EL (cell line): ENCODE measurements at places on chromosomes 3 and 15.
A peak's percentile ranks its signal among the peaks of the same experiment; 100 is the strongest.

- no peak for DNase-seq
Observed at GRCh38 chr15:52309154-52309548, 13.5 kb upstream of the MYO5C start.

DNA sequence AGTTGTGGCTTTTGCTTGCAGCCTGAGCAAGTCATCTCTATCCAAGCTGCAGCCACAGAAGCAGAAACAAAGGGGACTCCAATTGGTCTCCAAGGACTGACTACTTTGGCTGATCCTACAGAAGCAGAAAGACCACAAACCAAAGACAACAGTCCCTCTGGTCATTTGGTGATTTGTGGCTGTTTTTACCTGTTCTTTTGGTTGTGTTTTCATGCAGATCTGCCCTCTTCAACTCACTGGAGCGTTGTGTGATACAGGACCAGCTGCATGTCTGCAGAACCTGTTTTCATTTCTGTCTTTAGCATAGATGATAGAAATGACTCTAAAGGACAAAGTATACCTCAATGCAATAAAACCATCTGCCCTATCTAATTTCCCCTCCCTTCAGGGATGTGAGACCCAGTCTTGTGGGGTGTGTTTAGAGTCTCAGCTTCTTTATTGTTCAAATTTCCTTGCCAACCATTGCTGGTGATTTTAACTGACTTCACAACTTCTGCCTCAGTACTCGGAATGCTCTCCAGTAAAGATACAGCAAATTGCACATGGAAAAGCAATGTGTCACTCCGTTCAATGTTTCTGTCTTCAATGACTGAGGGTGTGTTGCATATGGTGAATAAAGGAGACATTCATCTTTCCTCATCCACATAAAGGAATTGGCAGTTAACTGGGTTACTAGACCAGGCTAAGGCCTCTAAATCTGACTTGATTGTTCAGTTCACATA lies 48.9 kb upstream of the SLC7A14 start:
- DNase-seq = no peak

DNA sequence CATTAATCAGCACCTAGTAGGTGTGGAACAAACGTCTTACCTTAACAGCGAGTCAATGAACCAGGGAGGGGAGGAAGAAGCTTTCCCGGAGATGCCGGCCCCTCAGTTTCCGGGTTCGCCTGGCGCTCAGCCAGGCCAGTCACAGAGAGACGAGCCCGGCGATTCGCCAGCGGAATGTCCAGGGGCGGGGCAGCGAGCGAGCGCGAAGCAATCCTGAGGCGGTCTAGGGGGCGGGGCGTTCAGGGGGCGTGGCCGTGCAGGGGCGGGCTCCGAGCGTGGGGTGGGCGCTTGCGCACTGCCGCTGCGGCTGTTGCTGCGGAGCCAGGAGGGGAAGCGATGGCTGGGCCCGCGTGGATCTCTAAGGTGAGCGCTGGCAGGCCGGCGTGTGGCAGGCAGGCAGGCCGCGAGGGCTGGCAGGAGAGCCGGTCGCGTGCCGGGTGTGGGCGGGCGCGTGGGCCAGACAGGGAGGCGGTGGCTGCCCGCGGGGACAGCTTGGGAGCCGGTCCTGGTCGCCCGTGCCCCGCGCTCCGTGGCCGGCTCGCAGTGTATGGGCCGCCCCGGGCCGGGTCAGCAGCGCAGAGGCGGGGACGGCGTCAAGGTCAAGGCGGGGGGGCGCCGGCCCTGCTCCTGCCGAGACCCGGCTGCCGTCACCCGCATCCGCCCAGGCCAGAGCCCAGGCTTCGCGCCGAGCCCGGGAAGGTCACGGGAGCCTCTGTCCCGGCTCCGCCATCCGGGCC lies at the start of gene IDH3A:
Gene IDH3A, plus strand, starts transcription at position 295 of the 737 bp plus-strand sequence. Its CDS starts 42 bp downstream, at position 337.
- DNase-seq = peak; percentile 96

GRCh38 chr3:46830801-46831200 lies 32.4 kb downstream of the MYL3 start:
- DNase-seq = no peak

DNA sequence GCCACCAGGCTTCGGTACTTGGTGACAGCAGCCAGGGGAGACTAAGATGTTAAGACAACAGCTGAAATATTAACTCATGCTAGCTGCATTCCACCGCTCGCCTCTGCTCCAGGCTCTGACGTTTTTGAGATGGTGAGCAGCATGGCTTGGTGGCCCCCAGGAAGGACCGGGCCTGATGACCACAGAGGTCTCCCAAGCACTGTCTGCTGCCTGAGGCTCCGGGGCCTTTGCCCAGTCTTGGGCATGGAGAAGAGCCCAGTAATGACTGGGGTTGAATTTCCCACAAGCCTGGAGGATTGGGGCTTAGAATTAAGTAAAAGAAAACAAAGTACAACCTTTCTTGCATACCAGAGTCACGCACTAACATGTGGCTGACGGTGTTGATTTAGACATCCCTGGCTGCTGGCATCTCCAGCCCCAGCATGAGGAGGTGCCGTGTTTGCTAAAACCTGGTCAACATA lies 243.6 kb upstream of the LYSMD4 start:
- DNase-seq = peak; percentile 36

DNA sequence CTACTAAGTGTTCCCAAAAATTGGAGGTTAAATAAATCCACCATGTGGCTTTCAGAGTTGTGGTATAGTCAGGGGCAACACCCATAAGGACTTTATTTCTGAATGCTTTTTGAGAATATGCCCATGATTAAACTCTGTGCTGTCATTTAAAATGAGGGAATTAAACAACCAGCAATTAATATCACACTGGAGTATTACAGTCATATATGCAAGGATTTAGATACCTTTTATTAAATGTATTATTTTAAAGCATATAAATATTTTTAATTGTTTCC lies 227.6 kb downstream of the ZPLD1 start:
- no peak for DNase-seq

GRCh38 chr3:164208048-164208447 lies 870.2 kb downstream of the SI start:
- no peak for DNase-seq

DNA sequence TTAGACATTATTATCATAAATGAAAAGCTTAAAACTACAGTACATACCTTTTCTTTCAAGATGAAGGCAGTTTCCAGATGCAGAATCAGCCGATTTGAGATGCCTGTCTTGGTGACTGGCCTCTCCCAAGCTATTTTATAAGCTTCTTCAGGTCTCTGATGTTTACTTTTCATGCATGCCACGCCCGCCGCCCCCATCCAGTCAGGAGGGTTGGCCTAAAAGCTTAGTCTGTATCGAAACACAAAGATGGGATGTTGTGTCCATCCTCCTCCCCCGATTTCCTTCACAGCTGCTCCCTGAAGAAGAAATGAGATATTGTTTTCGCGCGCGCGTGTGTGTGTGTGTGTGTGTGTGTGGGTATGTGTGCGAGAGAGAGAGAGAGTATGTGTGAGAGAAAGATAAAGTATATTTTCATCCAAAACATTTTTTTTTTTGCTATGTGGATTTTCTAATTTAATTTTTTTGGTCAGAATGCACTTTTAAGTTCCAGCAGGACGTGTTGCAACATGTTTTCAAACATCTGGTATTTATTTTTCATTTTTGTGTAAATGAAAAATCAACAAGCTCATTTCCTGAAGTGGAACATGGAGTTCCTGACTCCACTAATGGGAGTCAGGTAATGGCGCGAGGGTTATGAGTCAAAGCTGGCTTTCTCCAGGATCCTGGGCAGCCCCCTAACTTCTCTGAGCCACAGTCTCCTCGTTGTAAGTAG lies at the start of gene APOD:
Gene APOD, minus strand, starts transcription at position 110 of the 712 bp plus-strand sequence. CDS start 4,479 bp downstream, outside the sequence.
- DNase-seq = peak; percentile 27

DNA sequence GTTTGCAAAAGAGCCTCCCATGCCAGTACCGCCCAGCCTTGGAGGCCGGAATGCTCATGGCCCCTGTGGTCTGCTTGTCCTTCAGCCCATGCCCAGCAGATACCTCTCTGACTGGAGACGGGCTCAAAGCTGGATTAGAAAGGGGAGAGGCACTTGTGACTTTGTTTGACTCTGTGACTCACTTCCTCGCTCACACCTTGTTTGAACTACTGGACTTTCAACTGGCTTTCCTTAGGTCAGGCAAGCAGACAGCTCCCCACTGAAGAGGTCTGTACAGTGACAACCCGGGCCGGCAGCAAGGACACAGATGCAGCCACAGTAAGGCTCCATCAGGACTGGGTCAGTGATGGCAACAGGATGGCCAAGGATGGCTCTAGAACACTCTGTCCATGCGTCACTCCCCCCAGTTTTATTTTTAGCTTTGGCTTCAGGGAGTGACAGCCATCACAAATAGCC lies 98.6 kb upstream of the ABHD17C start:
- no peak for DNase-seq

DNA sequence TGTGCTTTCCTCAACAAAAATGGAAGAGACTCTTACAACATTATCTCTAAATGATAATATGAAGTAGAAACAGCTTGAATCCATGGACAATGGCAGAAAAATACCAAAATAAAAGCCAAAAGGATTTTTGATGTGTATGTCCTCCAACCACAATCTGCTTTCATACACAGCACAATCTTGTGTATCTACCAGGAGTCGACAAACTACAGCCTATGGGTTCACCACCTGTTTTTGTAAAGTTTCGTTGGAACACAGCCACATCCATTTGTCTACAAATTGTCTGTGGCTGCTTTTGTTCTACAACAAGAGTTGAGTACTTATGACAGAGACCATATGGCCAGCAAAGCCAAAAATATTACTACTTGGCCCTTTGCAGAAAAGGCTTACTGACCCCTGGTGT lies 88.7 kb upstream of the UBE2E2 start:
- DNase-seq = no peak

- DNase-seq = no peak
Observed at GRCh38 chr15:80491163-80491847, 87.1 kb downstream of the ARNT2 start.

DNA sequence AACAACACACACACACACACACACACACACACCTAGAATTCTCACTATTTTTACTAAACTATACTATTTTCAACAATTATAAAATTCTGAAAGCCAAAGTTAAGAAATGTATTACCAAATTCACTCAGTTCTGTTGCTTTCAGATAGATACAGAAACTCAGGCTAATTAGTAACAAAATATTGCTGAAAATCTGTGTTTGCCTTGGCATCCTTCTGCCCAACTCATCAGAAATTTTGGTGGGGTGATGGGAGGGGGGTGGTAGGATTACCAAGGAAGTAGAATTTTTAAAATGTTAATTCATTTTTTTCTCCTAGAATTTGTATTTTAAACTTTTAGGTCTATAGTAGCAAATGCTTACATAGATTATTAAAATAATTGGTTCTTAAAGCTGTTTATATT lies 2.7 kb upstream of the CPOX start:
- DNase-seq = no peak

GRCh38 chr3:177418787-177419186 lies 221.5 kb upstream of the TBL1XR1 start:
- DNase-seq = no peak

- DNase-seq = no peak
Observed at GRCh38 chr3:43659250-43659880, 31.4 kb upstream of the ABHD5 start.

GRCh38 chr3:46321461-46322104 lies 32.3 kb upstream of the CCR2 start:
- no peak for DNase-seq

DNA sequence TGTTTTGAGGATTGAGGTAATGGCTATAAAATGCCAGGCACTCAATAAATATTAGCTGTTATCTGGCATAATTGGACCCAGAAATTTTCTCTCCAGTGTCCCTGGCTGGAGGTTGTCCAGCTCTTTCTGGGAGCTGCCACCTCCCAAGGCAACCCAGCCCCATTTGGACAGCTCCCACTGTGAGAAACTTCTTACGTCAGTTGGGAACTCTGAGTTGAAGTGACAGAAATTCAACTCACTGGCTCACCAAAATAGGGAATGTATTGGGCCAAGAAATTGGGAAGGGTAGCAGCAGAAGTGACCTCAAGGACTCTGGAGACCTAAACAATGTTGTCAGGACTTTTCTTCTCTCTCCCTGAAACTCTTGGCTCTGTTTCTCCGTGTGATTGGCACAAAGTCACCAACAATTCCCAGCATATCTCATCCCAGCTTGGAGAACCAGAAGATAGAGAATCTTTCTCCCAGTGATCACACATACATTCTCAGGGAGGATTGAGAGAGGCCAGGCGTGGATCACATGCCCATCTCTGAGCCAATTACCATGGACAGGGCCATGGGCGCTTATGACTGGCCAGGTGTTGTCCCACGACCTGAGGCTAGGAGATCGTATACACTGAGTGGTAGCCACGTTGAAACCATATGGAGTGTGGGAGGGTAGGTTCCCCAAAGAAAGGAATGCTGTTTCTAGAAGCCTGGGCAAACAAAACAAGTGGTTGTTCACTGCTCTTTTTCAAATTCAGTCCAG lies 22.5 kb upstream of the HCN4 start:
- DNase-seq = no peak

DNA sequence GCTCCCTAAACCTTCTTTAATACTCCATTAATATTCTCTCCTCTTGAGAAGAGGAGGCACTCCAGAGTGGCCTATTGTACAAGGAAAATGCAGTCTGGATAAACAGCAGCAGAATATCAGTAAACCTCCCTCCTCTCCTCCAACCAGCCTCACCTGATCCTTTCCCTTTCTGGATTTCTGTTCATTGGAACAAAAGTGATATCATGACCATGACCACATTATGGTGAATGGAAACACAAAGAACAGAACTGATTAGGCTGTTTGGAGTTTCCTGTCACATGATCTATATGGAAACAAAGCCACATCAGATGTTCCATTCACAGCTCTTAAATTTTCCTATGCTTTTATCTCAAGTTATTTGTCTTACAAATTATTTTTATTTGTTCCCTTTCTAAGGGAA lies 14.6 kb downstream of the C2CD4B start:
- no peak for DNase-seq

GRCh38 chr15:84755736-84756527 lies 7.5 kb downstream of the ZNF592 start:
- DNase-seq = no peak

GRCh38 chr3:127153506-127153815 lies 39.5 kb upstream of the PRR23E start:
- no peak for DNase-seq

GRCh38 chr15:75348034-75348561 lies 1.3 kb downstream of the NEIL1 start:
- peak; percentile 15 for DNase-seq

GRCh38 chr15:89361451-89362202 lies 27.0 kb upstream of the POLG start:
- peak; percentile 56 for DNase-seq

GRCh38 chr3:196215493-196216020 lies 777 bp upstream of the SLC51A start:
- DNase-seq = no peak

GRCh38 chr3:36891701-36892160 lies 53.1 kb downstream of the TRANK1 start:
- DNase-seq = no peak

DNA sequence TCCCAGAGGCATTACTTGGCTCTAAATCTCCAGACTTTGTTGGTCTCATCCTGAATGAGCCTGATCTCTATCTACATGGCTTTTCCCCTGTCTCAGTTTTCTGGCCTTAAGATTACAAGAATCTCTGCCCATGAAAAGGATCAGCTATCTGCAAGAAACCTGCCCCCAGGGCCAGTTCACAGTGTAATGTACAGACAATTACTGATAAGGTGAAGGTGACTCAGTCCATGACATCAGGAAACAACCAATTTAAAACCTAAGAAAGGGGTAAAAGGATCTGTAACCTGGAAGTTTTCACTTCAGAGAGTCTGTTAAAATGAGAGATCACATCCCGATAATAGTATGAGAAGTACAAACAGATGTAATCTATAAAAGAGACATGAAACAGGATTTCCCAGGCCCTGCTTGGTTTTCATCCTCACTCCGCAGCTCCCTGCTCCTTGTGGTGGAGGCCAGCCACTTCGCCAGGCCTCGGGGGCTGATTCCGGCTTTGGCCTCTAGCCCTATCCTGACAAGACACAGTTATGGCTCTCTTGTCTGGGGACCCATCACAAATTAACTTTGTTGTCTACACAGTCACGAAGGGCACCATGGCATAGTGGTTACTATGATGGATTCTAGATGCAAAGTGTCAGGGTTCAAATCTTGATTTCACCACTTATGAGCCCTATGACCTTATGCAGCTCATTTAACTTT lies 136.9 kb downstream of the THSD4 start:
- peak; percentile 72 for DNase-seq
